ENCODE measurements at places on chromosomes 12 and 14.

GRCh38 chr14:32343926-32344430 is 14.9 kb downstream of the AKAP6 start:
- no peak for ATAC-seq

DNA sequence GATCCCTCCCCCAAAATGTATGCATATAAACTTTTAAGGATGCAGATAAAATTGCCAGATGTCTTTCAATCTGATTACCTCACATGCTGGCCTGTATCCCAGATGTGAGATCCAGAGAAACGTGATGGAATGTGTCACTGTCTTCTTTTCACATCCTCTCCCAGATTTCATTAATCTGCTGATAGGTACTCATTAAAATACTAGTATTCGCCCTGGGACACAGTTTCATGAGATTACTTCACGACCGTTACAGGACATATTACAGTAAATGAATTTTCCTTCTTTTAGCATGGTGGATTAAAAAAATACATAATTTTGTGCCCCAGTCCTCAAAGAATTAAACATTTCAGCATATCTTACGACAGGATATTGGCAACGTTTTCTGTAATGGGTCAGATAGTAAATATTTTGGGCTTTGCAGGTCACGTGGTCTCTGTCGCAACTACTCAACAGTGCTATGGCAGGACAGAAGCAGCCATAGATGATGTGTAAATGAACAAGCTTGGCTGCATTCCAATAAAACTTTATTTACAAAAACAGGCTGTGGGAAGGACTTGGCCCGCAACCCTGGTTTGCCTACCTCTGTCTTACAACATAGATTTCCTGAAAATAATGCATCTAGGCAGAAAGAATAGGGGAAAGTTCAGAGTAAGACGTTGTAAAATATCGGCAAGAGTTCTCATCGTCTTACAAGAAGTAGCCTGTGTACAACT is 156.0 kb upstream of the DIO3 start:
- peak; percentile 32 for ATAC-seq

- no peak for ATAC-seq
Observed at GRCh38 chr14:30114051-30114450, 186.4 kb upstream of the PRKD1 start.

DNA sequence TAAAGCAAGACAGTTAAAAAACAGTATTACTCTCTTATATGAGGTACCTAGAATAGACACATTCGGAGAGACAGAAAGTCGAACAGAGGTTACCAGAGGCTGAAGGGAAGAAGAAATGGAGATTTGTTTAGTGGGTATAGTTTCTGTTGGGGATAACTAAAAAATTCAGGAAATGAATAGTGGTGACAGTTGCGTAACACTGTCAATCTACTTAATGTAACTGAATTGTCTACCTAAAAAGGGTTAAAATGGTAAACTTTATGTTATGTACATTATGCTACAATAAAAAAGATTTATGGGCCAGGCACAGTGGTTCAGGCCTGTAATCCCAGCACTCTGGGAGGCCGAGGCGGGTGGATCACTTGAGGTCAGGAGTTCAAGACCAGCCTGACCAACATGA is 30.6 kb upstream of the SLC6A13 start:
- ATAC-seq: no peak

DNA sequence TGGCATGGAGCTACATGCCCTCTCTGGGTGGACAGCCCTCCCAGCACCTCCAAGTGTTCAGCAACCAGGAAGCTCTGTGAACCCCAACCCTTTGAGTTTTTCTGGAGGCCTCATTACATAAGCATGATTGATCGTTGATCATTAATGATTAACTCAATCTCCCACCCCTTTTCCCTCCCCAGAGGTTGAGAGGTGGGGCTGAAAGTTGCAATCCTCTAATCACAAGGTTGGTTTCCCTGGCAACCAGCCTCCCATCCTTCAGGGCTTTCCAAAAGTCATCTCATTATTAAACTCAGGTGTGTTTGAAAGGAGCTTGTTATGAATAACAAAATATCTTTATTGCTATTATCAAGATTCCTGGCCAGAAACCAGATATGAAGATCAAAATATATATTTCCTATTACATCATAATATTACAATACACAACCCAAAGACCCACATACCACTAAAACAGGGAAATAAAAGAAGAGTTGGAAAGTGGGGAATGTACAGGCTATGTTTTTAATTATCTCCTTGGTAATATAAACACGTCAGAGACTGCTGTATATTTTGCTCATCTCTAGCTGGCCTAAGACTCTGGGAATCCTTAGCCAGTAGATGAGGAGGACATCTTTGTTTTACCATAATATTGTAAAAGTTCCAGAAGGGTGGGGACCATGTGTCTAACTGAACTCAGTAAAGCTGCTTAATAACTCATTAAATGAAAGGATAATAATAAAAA is 73.6 kb downstream of the SSPN start:
- no peak for ATAC-seq

GRCh38 chr14:37763266-37763665 is 167.8 kb downstream of the TTC6 start:
- no peak for ATAC-seq

- ATAC-seq: no peak
Observed at GRCh38 chr12:76813265-76813664, 49.4 kb downstream of the ZDHHC17 start.

DNA sequence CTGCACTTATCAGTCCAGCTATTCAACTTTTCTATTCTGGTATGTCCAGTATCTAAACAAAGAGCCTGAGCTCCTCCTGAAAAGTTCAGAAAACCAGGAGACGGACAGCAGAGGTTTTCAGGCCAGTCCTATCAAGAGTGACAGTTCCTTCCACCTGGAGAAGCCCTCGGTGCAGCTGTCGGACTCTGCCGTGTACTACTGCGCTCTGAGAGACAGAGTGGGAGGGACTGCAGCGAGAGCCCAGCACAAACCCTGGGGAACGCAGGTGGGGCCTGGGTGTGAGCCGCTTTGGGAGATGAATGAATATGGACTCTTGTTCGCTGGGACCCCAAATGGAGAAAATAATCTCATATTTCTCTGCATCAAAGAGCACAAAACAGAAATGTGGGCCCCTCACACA is 329.8 kb upstream of the OR4E1 start:
- ATAC-seq: no peak

DNA sequence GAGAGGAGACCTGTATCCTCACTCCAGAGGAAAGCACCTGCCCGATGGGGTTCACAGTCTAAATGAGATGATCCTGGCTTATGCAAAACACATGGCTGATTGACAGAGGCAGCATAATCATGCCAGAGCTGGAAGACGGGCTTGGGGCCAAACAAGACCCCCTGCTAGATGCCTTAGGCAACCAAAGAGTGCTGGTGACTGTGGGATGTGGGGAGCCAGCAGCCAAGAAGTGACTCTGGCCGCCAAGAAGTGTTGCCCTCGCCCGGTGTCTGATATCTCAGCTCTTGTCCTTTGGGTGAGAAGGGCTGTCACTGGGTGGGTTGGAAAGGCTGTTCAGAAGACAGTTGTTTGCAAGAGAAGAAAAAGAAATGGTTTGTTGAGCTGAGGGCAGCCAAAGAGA is 56.7 kb downstream of the PLEKHG3 start:
- no peak for ATAC-seq

- ATAC-seq: no peak
Observed at GRCh38 chr14:98240376-98240775, 1031.6 kb downstream of the BCL11B start.

DNA sequence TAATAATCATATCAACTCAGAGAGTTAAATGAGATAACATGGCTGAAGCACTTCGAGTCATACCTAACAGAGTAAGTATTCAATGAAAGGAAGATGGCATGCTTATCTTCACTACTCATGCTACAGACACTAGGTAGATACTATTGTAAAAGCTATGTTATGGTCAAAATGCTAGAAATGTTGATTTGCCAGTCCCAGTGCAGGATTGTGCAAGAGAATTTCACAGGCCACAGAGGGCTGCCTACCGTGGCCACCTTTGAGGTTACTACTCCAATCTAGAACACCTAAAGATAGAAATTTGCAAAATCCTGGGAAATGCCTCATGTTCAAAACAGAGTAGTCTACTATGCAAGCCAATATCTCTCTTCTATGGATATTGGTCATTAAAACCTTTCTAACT is 75.3 kb upstream of the PLEKHG7 start:
- no peak for ATAC-seq

- ATAC-seq: no peak
Observed at GRCh38 chr12:88662961-88663360, 82.7 kb upstream of the KITLG start.

GRCh38 chr12:37547611-37548010 is 769.0 kb upstream of the ALG10B start:
- ATAC-seq: no peak

GRCh38 chr12:6635856-6636531 is at the start of gene LPAR5:
TSS of gene LPAR5 (minus strand) at chr12:6635959. CDS start at chr12:6621248, 14,711 bp downstream.
- peak; percentile 61 for ATAC-seq

DNA sequence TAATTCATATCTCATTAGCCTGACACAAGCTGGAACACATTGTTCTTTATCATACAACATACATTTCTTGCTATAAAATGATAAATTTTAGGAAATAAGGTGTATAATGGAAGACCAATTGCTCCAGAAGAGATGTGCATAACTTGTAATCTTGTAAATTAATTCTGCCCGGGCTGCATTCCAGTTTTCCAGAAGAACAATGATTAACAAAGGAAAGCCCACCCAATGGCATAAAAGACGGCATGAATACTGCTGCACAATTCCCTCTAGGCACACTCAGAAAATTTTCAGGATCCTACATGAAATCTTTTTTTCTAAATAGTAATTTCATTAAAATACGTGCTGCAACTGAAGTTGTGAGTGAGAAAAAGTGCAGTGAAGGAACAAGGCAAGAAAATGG is 137.4 kb upstream of the KRR1 start:
- ATAC-seq: no peak

- ATAC-seq: peak; percentile 57
Observed at GRCh38 chr12:546920-547845, 87.4 kb downstream of the B4GALNT3 start.

All from gastroesophageal sphincter (tissue), 4 donors.